ENCODE measurements at places on chromosomes 2 and 18. TPM values are rescaled to one million over a fixed set of nuclear protein-coding genes. Genes with fewer than 3 reads are reported as not detected.

Gene MERTK
- 17.3 TPM for total RNA-seq

Gene RNMT
- total RNA-seq = 12.5 TPM

Gene MARCO
- total RNA-seq = not detected

Gene INHA
- 0.19 TPM for total RNA-seq

Gene PRKCE
- 42.9 TPM for total RNA-seq

Gene ANKRD36C
- 32.7 TPM for total RNA-seq
